ENCODE measurements at places on chromosomes 2 and 18.

- no peak for DNase-seq
Observed at GRCh38 chr2:188787658-188788240, 186.4 kb upstream of the COL3A1 start.

DNA sequence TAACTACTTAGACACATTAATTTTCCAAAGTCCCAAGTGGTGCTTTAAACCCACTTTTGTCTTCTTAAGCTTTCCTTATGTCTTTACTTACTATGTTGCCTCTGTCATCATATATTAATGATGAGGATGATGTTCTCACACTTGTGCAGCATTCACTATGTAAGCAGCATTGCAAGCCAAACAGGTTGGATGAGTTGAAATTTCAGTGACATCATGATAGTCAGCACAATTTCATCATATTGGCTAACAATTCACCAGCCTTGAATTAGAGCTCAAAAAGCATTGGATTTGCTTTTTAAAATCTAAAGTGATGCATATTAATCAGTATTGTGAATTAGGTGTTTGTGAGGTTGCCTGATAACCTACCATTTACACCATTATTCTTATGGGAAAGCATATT, 7.7 kb downstream of the APLF start:
- DNase-seq, result no peak

GRCh38 chr2:160324161-160324800, 124.2 kb upstream of the ITGB6 start:
- peak; percentile 18 for DNase-seq

DNA sequence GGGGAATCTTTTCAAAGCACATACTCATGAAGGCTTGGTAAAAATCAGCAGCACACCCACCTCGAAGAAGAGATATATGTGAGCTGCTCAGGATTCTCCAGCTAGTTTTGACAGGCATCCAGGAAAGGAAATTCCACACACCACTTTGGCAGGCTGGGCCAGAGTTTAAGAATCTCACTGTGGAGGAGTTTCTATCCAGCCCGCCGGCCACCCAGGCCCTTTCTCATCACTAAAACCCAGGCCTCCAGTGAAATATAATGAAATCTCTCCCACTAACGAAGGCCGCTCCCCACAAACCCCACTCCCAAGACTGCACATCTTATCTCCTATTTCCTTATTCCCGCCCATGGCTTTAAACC, 202.0 kb downstream of the GLI2 start:
- no peak for DNase-seq

- no peak for DNase-seq
Observed at GRCh38 chr2:96608469-96609455, 29.4 kb downstream of the KANSL3 start.

DNA sequence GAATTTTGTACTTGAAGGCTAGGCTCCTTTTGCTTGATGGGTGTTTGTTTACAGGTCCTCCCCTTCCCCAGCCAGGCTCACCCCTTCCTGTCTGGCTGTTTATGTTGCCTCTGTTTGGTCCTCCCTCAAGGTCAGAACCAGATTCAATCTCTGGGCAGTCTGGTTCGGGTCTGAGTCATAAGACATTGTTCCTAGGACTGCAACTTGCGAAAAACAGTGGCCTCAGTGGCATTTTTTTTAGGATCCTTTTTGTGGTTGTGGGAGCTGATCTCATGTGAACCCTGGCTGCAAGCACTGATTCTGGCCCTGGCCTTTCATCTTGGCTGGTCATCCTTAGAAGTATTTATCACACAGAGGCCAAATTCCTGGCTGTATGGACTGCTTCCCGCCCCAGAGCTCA, 370.4 kb downstream of the CLIP4 start:
- no peak for DNase-seq

- no peak for DNase-seq
Observed at GRCh38 chr2:108222261-108222660, 17.5 kb upstream of the SULT1C3 start.

DNA sequence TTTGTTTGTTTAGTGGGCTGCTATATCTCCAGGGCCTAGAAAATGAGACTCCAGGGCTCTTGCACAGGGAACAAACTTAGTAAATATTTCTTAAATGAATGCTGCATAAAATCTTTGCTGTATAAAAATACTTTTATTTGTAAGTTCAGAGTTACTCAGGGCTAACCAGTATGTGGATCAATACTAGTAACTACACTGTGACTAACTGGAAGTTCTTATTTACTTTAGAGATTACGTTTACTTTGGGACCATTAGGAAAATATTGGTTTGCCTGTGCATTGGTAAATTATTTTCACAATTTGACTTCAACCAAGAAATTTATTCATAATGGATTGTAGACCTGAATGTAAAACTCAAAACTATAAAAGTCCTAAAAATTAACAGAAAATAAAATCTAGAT, 575.5 kb downstream of the RNF144A start:
- DNase-seq, result no peak

DNA sequence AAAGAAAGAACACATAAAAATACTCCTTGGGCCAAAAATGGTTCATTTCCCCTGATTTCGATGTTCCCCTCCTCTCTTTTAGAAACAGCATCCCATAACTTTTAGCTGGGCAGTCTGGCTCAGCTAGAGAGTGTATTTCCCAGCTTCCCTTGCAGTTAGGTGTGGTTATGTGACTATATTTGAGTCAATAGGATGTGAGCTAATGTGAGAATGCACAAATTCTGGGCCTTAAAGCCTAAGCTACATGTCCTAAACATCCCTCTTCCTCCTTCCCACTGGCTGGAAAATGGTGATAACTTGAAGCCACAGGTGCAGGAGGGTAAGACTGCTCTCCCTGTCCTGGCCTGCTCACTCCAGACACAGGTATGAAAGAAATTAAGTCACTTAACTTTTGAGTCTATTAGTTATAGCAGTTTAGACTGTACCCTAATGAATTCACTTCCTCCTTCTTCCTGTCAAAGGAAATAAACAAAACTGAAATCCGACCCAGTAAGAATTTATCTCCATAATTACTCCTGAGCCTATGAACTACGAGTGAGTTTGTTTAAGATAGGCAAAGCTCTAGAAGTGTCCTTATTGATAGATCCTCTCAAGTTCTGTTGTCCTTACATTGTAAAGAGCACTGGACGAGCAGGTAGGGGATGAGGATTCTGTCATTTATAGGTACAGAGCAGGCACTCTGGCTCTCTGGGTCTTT, 177.6 kb downstream of the MTX2 start:
- no peak for DNase-seq

- no peak for DNase-seq
Observed at GRCh38 chr2:219615894-219616293, 11.5 kb upstream of the SLC4A3 start.

GRCh38 chr2:226589043-226589442, 210.6 kb downstream of the IRS1 start:
- DNase-seq, result no peak

DNA sequence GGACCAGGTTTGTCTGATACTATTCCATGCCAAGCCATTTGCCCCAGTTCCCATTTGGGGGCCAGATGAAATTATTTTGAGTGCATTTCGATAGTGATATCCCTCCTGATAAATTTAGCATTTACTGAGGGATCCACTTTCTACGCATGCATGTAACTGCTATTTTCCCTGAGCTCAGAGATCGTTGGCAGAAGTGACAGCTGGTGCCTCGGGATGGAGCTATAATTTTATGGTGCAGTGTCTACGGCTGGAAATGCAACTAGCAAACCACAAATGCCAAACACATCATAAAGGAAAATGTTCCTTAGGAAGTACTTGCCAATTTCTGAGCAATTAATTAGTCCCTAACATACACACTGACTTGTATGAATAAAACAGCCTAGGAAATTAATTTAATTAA, 254.8 kb downstream of the SLC8A1 start:
- no peak for DNase-seq

- DNase-seq, result no peak
Observed at GRCh38 chr2:182594286-182594685, 121.8 kb upstream of the DNAJC10 start.

GRCh38 chr2:232382331-232383225, 4.0 kb downstream of the ALPP start:
- DNase-seq, result no peak

DNA sequence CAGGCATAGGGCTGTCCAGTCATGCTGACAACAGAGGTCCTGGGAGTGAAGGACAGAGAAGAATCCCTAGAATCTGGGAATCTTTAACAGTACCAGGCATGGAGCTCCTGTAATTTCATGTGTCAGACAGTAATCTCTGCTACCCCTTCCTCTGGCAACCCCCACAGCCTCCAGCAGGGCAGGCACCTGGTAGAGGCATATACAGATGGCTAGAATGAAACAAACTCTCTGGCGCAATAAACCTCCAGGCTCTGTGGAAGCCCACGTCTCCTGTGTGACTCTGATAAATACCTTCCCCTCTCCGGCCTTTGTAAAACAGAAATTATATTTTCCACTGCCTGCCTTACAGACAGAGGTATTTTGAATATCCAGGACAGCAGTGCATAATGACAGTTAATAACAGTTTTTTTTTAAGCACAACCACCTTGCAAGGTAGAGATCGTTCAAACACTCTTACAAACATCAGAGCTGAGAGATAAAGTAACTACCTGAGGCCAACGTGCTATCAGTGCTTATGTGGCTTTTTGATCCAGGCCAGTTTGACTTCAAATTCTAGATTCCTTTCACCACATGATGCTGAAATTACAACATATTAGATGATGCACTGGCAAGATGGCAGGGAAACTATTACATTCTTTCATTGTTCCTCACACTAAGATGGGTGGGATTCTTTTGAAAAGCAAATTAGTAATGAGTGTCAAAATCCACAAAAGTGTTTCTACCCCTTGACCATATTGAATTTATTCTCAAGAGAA, 47.7 kb upstream of the TMEM247 start:
- no peak for DNase-seq

DNA sequence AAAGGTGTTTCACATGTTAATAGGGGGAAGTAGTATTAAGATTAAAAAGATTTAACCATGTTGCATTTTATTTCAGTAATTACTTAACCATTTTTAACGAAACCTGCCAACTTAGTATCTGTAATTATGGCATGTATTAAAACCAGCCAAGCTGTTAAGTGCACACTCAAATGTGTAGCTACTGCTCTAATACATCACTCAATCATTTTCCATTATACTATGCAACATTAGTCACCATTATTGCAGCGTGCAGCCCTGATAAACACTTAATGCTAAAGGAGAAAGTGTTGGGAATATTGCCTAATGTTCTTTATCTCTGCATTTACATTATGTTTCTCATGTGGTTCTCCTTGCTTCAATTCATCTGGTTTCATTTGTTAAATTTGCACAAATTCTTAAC, 745.9 kb upstream of the FAM98A start:
- DNase-seq, result no peak
